ENCODE measurements at places on chromosomes 3 and 15. TPM values are rescaled to one million over a fixed set of nuclear protein-coding genes. Genes with fewer than 3 reads are reported as not detected.

DNA sequence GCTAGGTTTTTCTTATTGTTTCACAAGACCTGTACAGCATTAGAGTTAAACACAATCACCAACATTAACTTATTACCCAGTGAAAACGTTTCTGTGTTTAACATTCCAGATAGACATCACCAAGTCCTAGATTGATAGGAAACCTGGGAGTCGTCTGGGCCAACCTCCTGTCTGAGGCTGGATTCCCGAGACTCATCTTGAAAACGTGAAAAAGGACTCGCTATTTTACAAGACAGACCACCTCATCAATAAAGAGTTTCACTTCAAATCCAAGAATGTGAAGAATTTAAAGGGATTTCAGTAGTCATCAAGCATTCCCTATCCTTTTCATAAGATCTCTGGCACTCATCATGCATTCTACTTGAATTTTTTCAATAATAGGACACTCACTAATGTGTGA, 626.6 kb downstream of the MCTP2 start:
- no peaks in the 10 kb centered on the region for H3K4me1 ChIP-seq
- H3K4me3 ChIP-seq = no peak overlapping the region
- no peaks in the 10 kb centered on the region for H3K36me3 ChIP-seq
- H3K27ac ChIP-seq = no peak overlapping the region

ZNF660 gene
- 3.8 TPM for total RNA-seq

DNA sequence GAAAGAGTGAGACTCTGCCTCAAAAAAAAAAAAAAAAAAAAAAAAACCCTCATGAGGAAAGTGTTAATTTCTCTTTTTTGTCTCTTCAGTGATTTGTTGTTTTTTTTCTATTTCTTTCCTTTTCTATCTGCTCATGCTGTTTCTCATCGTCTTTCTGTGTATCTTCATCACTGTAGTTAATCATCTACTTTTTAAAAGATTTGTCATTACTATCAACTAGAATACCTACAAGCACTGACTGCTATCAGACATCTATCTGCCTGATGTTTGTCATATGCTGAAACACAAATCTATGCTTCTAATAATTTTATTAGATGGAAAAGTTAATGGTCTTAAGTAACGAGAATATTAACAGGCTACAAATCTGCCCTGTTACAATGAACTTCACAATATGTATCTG, 26.8 kb downstream of the CCDC14 start:
- no peak overlapping the region for H3K27ac ChIP-seq
- no peaks in the 10 kb centered on the region for H3K4me1 ChIP-seq
- no peak for DNase-seq
- H3K4me3 ChIP-seq = no peak overlapping the region
- H3K36me3 ChIP-seq = no peaks in the 10 kb centered on the region

GUCA1C gene
- total RNA-seq = not detected

DNA sequence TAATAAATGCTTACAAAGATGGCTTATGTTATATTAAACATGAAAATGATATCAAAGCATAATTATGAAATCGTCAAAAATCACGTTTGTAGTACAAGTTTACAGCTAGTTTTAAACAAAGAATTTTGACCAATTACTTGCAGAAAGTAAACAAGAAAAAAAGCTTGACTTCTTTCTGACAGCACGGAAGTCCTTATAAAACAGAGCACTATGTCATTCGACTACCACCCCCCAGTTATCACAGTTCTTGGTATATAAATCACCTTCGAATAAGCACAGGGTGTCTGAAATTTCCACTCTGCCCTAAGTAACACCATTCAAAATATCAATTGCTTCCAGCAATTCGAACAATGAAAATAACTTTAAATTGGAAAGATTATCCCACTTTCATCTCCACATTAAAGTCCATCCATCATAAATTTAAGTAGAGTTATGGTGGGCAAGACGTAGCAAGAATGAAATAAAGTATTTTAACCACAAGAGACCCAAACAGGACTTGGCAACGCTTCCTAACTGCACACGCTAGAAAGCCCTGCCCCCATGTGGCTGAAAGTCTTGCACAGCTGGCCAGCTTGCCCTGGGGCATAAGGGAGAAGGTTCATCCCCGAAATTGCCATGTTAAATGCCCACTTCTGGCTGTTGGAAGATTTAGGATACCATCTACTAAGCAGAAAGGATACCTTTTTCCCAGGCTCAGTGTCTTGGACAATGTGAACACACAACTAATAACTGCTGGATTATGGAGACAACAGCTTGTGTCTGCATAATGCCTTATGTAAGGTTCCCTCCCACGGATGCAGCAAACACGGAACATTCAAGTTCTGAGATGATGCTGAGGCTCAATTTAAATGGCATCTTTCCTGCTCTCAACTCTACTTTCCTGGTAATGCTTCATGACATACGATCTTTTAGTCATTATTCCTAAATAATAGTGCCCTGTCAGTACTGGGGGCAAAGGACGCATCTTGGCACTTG, 116.4 kb upstream of the TJP1 start:
- no peaks in the 10 kb centered on the region for H3K27me3 ChIP-seq
- no peak for DNase-seq
- H3K4me3 ChIP-seq = no peak overlapping the region
- no peaks in the 10 kb centered on the region for H3K36me3 ChIP-seq

GRCh38 chr15:38652998-38653397, 88.4 kb upstream of the RASGRP1 start:
- no peak overlapping the region for H3K27ac ChIP-seq
- H3K36me3 ChIP-seq = no peaks in the 10 kb centered on the region
- H3K4me1 ChIP-seq = no peaks in the 10 kb centered on the region
- H3K4me3 ChIP-seq = no peak overlapping the region
- no peak for DNase-seq
- no peaks in the 10 kb centered on the region for H3K27me3 ChIP-seq

DNA sequence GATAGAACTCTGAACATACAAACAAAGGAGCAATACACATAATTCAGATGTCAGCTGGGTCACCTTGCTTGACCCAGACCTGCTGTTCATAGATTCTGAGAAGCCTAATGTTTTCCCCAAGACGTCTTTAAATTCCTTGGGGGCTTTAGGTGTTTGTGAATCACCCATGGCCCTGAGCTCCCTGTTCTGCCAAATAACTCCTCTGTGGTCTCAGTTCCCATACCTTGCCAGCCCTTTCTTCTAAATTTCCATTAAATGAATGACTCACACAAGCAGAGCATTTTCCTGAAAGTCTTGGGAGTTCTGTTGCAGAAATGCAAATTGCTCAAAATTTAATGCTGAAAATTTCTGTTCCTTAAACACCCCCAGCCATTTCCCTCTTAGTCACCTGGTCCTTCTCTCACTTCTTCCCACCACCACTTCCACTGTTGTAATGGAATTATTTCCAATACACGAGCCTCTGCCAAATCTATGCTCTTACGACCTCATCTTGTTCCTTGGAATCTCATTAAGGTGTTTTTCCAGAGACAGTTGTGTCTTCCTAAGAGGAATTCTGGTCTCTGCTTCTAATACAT, 33.4 kb upstream of the PSMD6 start:
- H3K4me3 ChIP-seq = no peak overlapping the region
- H3K36me3 ChIP-seq = no peaks in the 10 kb centered on the region
- DNase-seq = no peak
- no peak overlapping the region for H3K27ac ChIP-seq

FBN1 gene
- 95.7 TPM for total RNA-seq

DNA sequence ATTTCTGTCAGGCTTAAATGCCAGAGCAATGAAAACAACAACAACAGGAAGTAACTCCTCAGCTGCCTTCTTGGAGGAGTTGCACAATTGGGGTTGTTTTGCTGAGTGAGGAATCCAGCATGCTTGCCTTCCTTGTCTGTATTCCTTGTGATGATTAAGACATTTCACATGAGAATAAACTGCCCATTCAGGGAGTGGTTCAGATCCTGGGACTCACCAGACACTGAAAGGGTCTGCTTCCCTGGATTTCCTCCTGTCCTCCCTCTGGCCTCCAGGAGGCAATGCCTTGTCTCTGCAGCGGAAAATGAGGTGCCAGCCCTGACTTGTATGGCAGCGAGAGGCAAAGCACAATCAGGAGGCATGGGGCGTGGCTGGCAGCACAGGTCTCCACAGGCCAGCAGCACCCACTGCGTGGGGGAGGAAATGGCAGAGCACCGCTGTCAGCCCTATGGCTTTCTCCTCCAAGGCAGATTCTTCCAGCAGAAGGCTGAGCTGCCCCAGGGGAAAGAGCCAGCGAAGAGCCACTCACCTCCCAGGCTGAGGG, 41.5 kb downstream of the RBP2 start:
- no peaks in the 10 kb centered on the region for H3K4me1 ChIP-seq
- DNase-seq = no peak
- H3K27me3 ChIP-seq = no peaks in the 10 kb centered on the region
- H3K36me3 ChIP-seq = no peaks in the 10 kb centered on the region
- no peak overlapping the region for H3K4me3 ChIP-seq

DNA sequence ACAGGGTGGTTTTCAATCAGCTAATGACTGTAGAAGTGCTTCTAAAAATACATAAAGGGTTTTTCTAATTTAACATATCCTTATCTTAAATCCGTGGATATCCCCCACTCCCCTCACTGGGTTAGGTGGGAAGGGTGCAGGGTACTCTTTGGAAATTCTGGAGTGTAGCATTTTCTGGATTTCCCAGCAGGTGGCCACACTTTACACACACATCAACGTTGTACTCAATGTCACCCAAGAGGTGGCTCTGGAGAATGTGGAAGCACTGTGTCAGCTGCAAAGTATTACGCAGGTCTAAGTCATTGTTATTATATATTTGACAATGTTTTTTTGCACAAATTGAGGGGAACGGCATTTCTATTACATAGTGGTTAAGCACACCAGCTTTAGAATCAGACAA, 168.8 kb downstream of the CHDH start:
- H3K27me3 ChIP-seq = no peaks in the 10 kb centered on the region
- no peak overlapping the region for H3K4me3 ChIP-seq
- no peak for DNase-seq
- H3K4me1 ChIP-seq = no peaks in the 10 kb centered on the region

- no peaks in the 10 kb centered on the region for H3K36me3 ChIP-seq
- no peak overlapping the region for H3K27ac ChIP-seq
- H3K4me3 ChIP-seq = no peak overlapping the region
- no peaks in the 10 kb centered on the region for H3K4me1 ChIP-seq
These were observed 102.1 kb downstream of the DIPK2A start for GRCh38 chr3:144073698-144074097.

GRCh38 chr3:127573401-127573800, 17.1 kb downstream of the TPRA1 start:
- no peak overlapping the region for H3K27ac ChIP-seq
- no peaks in the 10 kb centered on the region for H3K36me3 ChIP-seq
- no peak for DNase-seq
- no peaks in the 10 kb centered on the region for H3K27me3 ChIP-seq
- H3K4me1 ChIP-seq = peaks cover 4% of the 10 kb centered on the region

CCDC39 gene
- not detected for total RNA-seq

- H3K27me3 ChIP-seq = no peaks in the 10 kb centered on the region
- H3K27ac ChIP-seq = no peak overlapping the region
- H3K4me3 ChIP-seq = no peak overlapping the region
- H3K4me1 ChIP-seq = no peaks in the 10 kb centered on the region
- DNase-seq = no peak
- no peaks in the 10 kb centered on the region for H3K36me3 ChIP-seq
These were observed 13.3 kb upstream of the ZCWPW2 start for GRCh38 chr3:28335246-28335645.

DNA sequence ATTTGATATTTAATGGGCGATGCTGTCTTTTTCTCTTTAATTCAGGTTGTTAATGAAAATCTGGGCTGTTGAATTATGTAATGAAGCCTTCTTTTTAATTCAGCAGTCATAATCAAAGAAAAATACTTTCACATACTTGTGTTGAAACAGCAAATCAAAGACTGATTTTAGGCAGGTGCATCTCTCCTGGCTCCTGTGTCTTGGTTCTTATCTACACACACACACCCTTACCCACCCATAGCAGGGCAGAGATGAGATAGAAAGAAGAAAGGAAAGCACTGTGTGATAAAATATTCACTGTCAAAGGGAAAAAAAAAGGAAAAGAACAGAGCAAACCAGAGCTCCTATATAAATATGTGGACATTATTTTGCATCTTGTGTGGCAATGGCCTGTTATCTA, 130.6 kb upstream of the CGNL1 start:
- H3K27ac ChIP-seq = no peak overlapping the region
- DNase-seq = no peak
- no peak overlapping the region for H3K4me3 ChIP-seq
- no peaks in the 10 kb centered on the region for H3K27me3 ChIP-seq
- H3K4me1 ChIP-seq = no peaks in the 10 kb centered on the region

PATL2 gene
- total RNA-seq = 0.28 TPM

GRCh38 chr15:43954181-43954621, 127.4 kb downstream of the WDR76 start:
- H3K4me1 ChIP-seq = no peaks in the 10 kb centered on the region
- no peaks in the 10 kb centered on the region for H3K36me3 ChIP-seq
- no peaks in the 10 kb centered on the region for H3K27me3 ChIP-seq
- H3K27ac ChIP-seq = no peak overlapping the region

DNA sequence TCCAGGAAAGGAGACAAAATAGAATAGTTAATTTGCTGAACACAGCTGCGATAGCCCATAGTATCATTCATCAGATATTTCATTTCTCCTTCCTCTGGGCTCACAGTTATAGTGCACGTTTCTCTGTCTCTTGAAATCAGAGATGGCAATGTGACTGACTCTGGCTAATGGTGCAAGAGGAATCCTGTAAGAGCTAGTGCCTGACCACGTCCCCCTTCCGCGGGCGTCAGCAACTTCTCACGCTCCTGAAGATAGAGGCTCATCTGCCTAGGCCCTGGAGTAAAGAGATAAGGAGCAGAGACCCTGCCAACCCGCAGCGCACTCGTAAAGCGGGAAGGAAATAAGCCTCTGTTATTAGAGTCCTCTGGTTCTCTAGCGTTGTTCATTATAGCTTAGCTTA, 391.8 kb downstream of the VPS13C start:
- no peaks in the 10 kb centered on the region for H3K27me3 ChIP-seq
- H3K4me3 ChIP-seq = no peak overlapping the region
- no peak for DNase-seq
- H3K27ac ChIP-seq = no peak overlapping the region

LIPH gene
- 0.07 TPM for total RNA-seq

DNA sequence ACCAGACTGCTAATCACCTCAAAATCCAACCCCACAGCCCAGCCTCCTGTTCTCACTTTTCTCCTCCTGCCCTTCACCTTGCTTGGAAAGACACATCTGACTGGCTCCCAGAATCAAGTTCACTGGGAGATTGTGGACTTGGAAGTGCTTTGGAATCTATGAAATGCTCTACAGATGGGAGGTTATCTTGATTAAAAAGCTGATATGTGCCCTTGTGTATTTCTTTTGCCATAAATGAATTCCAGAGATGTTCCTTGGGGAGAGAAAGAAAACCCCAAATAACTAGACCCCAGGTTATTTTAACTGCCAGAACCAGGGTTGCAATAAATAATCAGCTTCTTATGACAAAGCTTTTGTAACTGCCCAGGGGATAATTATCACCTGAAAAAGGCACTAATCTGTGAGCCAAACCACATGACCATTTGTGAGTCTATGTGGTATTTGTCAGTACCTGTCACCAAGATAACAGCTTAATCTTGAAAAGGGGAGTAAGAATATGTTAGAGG, 21.7 kb upstream of the ARHGEF3 start:
- no peaks in the 10 kb centered on the region for H3K27me3 ChIP-seq
- no peak for DNase-seq
- H3K27ac ChIP-seq = peak overlapping the region; percentile 57
- no peaks in the 10 kb centered on the region for H3K36me3 ChIP-seq
- H3K4me1 ChIP-seq = no peaks in the 10 kb centered on the region

Measured in uterus (tissue), 4 donors.